ENCODE measurements at places on chromosomes 5 and 9. TPM values are rescaled to one million over a fixed set of nuclear protein-coding genes. Genes with fewer than 3 reads are reported as not detected.

Gene IFNK
- not detected for total RNA-seq

Gene GARIN3
- total RNA-seq, result not detected

Gene GTF3C4
- 13.2 TPM for total RNA-seq

Gene TRIM7
- 4.2 TPM for total RNA-seq
